ENCODE measurements at places on chromosomes 5 and 9.

DNA sequence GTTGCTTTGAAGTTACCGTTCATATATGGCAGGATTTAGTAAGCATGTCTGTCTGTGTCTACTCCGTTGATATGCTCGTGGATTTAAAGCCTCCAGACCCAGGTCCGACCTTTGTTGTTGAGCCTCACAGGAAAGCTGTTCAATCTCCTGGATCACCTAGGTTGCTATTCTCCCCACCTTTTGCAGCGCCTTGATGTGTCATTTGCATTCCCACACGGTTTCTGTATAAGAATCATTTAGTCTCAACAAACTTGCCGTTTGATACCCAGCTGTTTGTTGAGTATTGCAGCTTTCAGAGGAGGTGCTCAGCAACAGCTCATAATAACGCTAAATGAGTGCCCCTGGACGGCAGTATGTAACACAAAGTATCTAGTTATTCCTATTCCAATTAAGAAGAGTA, 1.2 kb upstream of the ADGRV1 start:
- DNase-seq = no peak

GRCh38 chr5:137703565-137703964, 32.3 kb downstream of the KLHL3 start:
- DNase-seq = no peak

DNA sequence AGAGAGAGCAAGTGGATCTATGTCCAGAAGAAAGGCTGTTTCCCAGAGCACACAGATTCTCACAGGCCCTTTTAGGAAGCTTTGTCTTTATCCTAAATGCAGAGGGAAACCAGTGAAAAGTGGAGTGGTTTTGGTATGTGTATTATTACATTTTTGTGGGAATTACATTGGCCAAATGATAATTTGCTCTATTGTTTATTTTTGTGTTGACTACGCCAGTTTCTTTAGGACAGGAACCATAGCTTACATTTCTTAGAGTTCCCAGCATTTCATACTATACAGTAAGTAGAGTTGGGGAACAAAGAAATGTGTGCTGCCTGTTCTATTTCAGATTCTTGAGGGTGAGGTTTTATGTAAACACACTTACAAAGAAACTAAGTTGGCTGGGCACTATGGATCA, 29.4 kb upstream of the SPATA31D4 start:
- no peak for DNase-seq

DNA sequence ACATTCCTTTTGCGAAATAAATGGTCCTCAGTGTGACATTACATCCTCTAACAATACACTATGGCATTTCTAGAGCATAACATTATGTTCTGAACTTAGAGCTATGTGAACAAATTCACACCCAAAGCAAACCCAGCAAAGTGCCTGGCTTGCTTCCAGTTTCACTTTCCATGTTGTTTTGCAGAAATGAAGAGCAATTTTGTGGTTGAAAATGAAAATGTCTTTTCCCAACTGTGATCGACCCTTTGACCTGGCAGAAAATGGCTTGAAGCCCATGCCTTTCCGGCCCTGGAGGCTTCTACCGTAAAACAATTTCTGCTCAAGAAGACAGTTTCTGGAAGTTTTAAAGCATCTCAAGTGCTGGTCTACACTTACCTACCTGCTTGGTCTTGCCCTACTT, 344.7 kb upstream of the RGMB start:
- DNase-seq = no peak

- DNase-seq = no peak
Observed at GRCh38 chr5:68962757-68963484, 130.9 kb upstream of the SLC30A5 start.

DNA sequence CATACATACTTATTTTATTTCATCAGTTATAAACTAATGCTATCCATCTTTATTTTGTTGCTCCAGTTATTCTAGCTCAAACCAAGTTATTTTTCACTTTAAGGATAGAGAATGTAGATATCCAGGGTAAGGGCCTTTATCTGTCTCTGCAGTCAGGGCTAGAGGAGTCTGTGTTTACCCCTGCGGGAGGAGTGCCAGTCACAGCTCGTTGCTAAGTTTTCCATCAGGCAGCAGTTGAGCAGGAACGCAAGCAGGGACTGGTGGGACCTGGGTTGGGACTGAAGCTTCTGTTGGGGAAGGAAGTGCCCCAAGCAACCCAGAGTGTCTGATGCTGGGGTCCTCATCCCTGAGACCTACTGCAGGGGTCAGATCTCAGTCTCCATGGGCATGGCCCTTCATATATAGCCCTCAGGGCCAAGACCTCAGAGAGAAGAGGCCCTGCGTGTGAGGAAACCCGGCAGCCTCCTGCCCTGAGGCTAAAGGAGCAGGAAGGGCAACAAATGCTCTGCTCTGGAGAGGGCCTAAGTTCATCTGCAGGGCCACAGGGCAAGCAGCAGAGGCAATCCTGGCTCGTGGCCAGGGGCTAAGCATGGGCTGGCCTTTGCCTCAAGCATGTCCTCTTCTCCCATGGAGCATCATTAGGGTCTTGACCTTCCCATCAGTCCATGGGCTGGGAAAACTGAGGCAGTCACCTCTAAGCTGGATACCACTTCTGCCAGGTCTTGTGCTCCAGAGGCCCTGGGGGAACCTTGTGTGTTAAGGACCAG, 6.6 kb downstream of the SLC22A4 start:
- no peak for DNase-seq

GRCh38 chr5:62341783-62342475, 35.9 kb downstream of the KIF2A start:
- no peak for DNase-seq

DNA sequence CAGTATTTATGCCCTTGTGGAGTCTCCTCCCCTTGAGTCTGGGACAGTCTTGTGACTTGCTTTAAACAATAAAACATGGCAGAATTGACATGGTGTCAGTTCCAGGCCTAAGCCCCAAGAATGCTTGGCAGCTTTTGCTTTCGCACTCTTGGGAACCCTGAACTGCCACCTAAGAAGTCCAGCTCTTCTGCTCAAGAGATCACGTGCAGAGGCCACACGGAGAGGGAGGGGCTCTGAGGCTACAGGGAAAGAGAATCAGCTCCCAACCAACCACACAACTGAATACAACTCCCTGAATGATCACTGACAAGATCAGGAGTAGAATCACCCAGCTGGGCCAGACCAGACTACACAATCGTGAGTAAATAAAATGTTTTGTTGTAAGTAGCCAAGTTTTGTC, 97.6 kb downstream of the MED27 start:
- no peak for DNase-seq

- no peak for DNase-seq
Observed at GRCh38 chr5:9692576-9692975, 62.4 kb upstream of the TAS2R1 start.

DNA sequence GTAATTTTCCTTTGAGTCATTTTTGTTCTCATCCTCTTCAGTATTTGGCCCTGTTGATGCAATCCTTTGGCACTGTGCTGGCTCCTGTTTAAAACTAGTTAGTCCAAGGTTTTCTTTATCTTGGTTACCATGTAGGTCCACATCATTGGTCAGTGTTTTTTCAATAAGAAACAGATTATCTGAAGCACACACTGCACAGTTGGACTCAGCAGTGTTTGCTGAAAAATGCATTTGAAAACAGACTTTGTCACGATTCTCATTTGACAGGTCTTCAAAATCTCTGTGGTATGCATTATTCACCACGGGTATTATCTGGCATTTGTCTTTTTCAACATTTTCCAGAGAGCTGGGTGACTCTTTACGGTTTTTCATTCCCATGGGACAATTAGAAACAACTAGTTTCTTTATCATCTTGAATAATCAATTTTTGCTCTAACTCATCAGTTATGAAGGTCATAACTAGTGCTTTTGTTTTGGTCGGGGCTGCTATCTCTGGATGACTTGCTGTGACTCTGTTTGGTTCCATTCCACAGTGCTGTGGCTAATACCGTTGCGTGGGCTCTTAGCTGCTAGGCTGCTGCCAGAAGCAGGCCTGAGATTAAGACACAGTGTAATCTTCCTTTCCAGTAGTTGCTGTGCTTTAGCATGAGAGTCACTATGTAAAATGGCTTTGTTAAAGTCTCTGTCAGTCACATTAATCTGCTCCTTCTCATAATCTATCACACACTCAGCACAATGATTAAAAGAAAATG, 36.2 kb downstream of the NUDT12 start:
- DNase-seq = no peak

GRCh38 chr5:41325074-41325473, 111.7 kb upstream of the C6 start:
- no peak for DNase-seq

GRCh38 chr5:72438141-72438540, 69.1 kb downstream of the ZNF366 start:
- DNase-seq = no peak

- no peak for DNase-seq
Observed at GRCh38 chr5:125045646-125046045, 299.2 kb upstream of the ZNF608 start.

- DNase-seq = no peak
Observed at GRCh38 chr9:92668746-92669526, 995 bp downstream of the IPPK start.

GRCh38 chr9:98568234-98568908, 140.4 kb downstream of the GABBR2 start:
- DNase-seq = no peak

- DNase-seq = no peak
Observed at GRCh38 chr9:90464978-90465377, 177.6 kb downstream of the DIRAS2 start.

- DNase-seq = no peak
Observed at GRCh38 chr9:122201641-122202040, 27.1 kb downstream of the LHX6 start.

DNA sequence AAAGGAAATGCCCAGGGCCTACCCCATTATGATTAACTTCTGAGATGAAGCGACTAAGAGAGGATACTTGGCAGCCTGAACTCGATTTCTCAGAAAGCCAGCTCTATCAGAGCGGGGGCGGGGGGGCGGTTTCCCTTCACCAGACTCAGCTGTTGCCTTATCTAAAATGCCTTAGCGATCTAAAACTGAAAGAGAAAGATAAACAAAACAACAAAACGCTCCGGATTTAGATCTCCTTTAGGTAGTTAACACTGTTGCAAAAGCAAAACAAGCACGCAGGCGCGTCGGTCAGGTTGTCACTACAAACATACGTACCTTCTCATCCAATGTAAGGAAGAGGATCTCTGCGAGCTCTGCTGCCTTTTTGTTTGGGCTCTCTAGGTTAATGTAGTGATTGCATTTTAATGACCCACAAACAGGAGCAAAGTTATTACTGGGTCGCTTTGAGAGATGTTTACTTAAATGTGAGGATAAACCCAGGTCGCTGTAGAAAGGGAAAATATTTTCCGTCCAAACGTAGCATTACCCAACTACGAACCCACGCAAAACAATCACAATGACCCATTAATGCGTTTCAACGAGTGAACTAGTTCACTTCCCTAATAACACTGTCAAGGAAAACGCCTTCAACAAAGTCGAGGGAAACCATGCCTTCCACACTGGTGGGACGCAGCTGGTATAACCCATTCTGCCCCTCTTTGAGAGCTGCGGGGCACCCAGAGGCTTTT, 982 bp downstream of the EPB41L4A start:
- DNase-seq = peak; percentile 9

DNA sequence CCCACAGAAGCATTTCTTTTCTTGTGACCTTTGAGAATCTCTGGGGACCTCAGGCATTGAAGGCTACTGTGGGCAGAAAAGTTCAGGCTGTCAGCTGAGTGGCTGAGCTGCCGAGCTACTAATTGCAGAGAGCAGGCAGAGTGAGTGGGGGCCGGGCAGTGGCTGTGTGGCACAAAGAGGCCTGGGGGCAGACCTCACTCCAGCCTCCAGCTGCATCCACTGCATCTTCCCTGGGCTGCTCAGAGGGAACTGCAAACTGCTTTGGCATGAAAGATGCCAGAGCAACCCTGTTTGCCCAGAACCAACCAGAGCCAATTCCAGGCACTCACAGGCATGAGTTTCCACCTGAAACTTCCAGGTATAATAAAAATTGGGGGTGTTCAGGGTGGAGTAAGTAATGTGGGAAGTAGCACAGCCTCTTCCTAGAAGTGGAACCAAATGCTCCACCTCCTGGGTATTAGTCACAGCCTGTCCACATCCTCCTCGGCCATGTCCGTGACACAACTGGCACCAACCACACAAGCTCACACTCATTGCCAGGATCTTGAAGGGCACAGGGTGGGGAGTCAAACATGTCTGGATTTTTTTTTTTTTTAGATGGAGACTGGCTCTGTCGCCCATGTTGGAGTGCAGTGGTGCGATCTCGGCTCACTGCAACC, 548.9 kb downstream of the BNC2 start:
- DNase-seq = no peak

DNA sequence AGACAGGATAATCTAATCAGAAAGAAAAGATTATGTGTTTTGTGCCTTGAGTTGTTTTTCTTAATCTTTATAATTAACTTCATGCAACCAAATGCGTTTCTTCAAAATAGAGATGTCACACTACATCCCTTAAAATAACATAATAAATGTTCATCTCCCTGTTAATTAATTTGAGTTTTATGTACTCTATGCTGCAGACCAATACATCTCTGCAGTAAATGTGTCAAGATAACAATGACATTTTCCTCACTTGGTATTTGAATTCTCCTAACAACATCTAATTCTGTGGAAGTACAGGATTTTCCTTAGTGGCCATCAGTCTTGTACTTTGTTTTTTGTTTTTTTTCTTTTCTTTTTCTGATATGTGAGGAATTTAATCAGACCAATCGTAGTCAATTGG, 279.2 kb upstream of the TYRP1 start:
- no peak for DNase-seq

DNA sequence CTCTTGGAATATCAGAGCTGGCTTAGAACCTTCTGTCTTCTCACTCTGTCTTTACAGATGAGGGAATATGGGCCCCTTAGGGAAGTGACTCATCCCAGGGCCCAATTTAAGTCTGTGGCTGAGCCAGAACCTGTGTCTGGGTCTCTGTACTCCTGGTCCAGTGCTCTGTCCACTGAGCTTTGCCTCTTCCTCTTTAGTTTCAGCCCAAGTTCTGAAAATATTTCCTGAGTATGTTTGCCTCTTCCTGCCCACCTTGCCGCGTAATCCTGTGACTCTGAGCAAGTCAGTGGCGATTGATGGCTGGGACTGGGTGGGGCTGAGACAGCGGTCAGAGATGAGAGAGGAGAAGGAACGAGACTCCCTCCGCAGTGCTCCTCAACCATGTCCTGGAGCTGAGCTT, 7.8 kb downstream of the IER5L start:
- DNase-seq = no peak

DNA sequence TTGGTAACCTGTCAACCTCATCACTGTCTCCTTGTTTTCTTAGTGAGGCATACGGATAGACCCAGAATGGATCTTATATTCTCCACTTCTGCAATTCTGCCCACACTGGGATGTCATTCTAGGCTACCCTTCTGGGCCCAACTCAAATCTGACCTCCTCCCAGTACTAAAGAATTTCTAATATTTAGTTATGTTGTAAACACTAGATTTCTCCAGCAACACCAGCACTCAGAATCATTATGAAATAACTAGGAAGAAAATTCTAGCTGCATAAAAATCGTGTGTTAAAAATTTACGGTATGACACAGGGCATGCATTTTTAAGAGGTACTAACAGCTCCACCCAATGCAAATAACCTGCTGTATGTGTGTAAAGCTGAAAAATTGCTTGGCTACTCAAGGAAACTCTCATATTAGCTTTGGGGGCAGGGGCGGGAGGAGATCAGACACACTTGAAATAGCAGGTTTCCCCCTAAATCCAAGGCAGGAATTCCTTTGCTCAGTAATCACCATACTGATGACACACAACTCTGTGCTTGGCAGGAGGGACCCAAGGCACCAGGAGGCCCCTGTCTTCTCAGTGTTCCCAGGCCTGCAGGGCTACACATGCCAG, 27.3 kb downstream of the MACROH2A1 start:
- DNase-seq = no peak

- no peak for DNase-seq
Observed at GRCh38 chr5:146005264-146005663, 68.9 kb downstream of the SH3RF2 start.

- DNase-seq = no peak
Observed at GRCh38 chr9:14500705-14501104, 186.8 kb upstream of the NFIB start.
